ENCODE measurements at places on chromosomes 7 and 10.

GRCh38 chr7:135240441-135240840, 6.8 kb downstream of the STRA8 start:
- no peaks in the 10 kb centered on the region for H3K27me3 ChIP-seq

- H3K4me3 ChIP-seq, result no peak overlapping the region
- DNase-seq, result no peak
- H3K27ac ChIP-seq, result no peak overlapping the region
- no peaks in the 10 kb centered on the region for H3K36me3 ChIP-seq
- no peaks in the 10 kb centered on the region for H3K27me3 ChIP-seq
- no peaks in the 10 kb centered on the region for H3K4me1 ChIP-seq
Observed at GRCh38 chr7:117769085-117769484, 104.2 kb downstream of the CTTNBP2 start.

DNA sequence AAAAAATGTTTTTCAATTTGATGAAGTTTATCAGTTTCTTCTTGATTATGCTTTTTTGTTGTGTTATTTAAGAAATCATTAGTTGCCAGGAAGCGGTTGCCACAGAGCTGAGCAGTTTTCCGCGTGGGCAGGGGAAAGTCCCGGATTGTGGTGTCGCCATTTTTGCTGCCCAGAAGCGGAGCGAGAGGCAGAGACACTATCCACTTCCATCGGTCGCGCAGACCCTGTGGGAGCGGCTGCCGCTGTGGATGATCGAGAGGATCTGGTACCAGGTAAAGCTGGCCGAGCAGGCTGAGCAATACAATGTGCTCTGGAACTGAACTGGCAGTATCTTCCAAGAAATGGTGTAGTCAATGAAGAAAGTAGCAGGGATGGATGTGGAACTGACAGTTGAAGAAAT, 119.8 kb downstream of the ZNF736 start:
- DNase-seq, result no peak
- no peak overlapping the region for H3K4me3 ChIP-seq

DNA sequence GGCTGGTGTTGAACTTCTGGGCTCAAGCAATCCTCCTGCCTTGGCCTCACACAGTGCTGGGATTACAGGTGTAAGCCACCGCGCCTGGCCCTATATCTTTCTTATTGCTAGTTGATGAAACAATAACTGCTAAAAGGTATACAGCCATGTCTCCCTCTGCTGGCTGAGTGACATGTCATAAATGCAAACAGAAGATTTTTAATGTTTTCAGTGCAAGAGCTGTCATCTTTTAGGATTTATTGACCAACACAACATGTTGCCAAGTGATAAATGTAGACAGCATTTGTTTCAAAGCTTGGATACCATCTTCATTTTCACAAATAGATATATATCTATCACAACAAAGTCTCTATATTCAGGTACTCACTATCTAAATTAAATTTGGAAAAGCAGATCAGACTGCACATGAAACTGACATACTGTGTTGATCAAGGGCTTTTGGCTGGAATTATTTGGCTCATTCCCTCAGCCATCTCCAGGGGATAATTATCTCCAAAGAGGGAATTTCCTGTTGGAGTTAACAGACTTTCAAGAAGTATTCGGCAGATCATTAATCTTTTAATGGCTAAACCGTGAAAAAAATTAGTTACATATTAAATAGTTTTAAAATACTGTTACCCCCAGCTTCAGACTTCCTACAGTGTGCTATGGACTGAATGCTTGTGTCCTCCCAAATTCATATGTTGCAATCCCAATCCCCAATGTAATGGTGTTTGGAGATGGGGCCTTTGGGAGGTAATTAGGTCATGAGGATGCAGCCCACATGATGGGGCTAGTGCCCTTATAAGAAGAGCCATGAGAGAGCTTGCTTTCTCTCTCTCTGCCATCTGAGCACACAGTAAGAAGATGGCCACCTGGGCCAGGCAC, 41.3 kb upstream of the SRPK2 start:
- no peak overlapping the region for H3K27ac ChIP-seq
- no peaks in the 10 kb centered on the region for H3K36me3 ChIP-seq
- H3K4me1 ChIP-seq, result no peaks in the 10 kb centered on the region
- DNase-seq, result no peak
- no peaks in the 10 kb centered on the region for H3K27me3 ChIP-seq

DNA sequence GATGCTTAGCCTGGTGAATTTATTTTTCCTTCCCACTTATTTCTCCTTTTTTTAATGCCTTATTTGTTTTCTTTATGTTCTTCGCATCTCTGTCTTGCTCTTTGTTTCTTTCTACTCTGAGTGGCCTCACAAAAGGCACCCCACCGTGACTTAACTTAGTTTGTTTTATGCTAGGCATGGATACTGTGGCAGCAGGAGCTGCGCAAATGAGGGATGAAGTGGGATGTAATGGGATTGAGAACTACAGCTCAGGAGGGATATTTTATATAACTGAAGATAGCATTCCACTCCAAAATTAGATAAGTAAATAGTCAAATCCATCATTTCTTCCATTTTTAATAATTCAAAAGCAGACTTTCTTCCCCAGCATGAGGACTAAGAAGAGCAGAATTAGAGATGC, 1.7 kb upstream of the CACNA2D1 start:
- no peak for DNase-seq
- H3K27me3 ChIP-seq, result no peaks in the 10 kb centered on the region
- H3K4me3 ChIP-seq, result no peak overlapping the region
- H3K36me3 ChIP-seq, result no peaks in the 10 kb centered on the region
- H3K4me1 ChIP-seq, result peaks cover 20% of the 10 kb centered on the region

- no peaks in the 10 kb centered on the region for H3K27me3 ChIP-seq
- peak overlapping the region; percentile 1 for H3K27ac ChIP-seq
Observed at GRCh38 chr10:79187121-79187940, 118.6 kb downstream of the ZMIZ1 start.

DNA sequence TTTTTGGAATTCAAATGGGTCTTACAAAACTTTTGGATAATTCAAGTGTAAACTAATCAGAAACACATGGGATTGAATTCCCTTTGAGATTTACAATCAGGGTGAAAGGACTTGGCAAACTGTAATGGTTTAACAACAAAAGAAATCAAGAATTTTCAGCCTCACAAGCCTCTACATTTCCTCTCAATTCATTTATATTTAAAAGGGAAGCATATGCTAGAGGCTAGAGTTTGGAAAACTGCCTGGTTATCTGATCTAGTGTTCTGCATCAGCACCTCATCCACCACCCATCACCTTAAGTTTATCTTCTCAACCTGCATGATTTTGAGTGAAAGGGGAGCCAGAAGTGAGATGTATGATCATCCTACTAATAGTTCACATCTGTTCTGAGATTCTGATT, 120.7 kb downstream of the TES start:
- peaks cover 13% of the 10 kb centered on the region for H3K4me1 ChIP-seq
- no peak overlapping the region for H3K27ac ChIP-seq
- no peaks in the 10 kb centered on the region for H3K36me3 ChIP-seq
- no peaks in the 10 kb centered on the region for H3K27me3 ChIP-seq
- no peak overlapping the region for H3K4me3 ChIP-seq

- H3K4me1 ChIP-seq, result no peaks in the 10 kb centered on the region
- DNase-seq, result no peak
- no peaks in the 10 kb centered on the region for H3K36me3 ChIP-seq
- H3K4me3 ChIP-seq, result no peak overlapping the region
Observed at GRCh38 chr10:3312403-3312940, 139.9 kb upstream of the PITRM1 start.

DNA sequence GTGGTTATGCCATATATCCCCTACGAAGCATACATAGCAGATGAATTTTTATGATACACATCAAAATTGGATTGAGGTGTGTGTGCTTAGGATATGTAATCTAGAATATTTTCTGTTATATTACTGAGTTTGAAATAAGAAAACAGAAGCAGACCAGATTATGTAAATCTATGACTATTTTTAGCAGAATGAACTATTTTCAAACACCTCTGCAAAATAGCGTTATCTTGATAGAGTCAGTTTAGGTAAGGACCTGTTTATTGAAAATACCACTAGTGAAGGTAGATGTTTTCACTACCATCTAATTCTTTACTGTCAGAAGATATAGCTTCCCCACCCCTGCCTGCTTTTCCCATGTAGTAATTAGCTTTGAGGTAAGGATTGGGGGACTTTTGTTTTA, 9.1 kb downstream of the LANCL2 start:
- no peak for DNase-seq
- H3K27me3 ChIP-seq, result no peaks in the 10 kb centered on the region
- H3K36me3 ChIP-seq, result no peaks in the 10 kb centered on the region
- no peak overlapping the region for H3K27ac ChIP-seq
- H3K4me3 ChIP-seq, result no peak overlapping the region
- H3K4me1 ChIP-seq, result peaks cover 7% of the 10 kb centered on the region

- H3K4me1 ChIP-seq, result no peaks in the 10 kb centered on the region
- H3K27ac ChIP-seq, result no peak overlapping the region
- H3K4me3 ChIP-seq, result no peak overlapping the region
- peaks cover 92% of the 10 kb centered on the region for H3K36me3 ChIP-seq
- DNase-seq, result no peak
Observed at GRCh38 chr10:29465384-29465783, 169.4 kb downstream of the SVIL start.

GRCh38 chr7:147276783-147277370, 1160.3 kb downstream of the CNTNAP2 start:
- H3K27me3 ChIP-seq, result no peaks in the 10 kb centered on the region
- H3K27ac ChIP-seq, result no peak overlapping the region
- H3K4me1 ChIP-seq, result no peaks in the 10 kb centered on the region
- H3K4me3 ChIP-seq, result no peak overlapping the region
- no peak for DNase-seq

- H3K36me3 ChIP-seq, result peaks cover 16% of the 10 kb centered on the region
- H3K27ac ChIP-seq, result no peak overlapping the region
- H3K4me3 ChIP-seq, result no peak overlapping the region
- no peaks in the 10 kb centered on the region for H3K27me3 ChIP-seq
- no peak for DNase-seq
Observed at GRCh38 chr7:41977151-41977651, 259.8 kb downstream of the GLI3 start.

- peak overlapping the region; percentile 66 for H3K27ac ChIP-seq
- peaks cover 9% of the 10 kb centered on the region for H3K27me3 ChIP-seq
- peak; percentile 72 for DNase-seq
- H3K36me3 ChIP-seq, result no peaks in the 10 kb centered on the region
- H3K4me3 ChIP-seq, result peak overlapping the region; percentile 58
Observed at GRCh38 chr10:89206402-89207180, 526 bp downstream of the CH25H start.

DNA sequence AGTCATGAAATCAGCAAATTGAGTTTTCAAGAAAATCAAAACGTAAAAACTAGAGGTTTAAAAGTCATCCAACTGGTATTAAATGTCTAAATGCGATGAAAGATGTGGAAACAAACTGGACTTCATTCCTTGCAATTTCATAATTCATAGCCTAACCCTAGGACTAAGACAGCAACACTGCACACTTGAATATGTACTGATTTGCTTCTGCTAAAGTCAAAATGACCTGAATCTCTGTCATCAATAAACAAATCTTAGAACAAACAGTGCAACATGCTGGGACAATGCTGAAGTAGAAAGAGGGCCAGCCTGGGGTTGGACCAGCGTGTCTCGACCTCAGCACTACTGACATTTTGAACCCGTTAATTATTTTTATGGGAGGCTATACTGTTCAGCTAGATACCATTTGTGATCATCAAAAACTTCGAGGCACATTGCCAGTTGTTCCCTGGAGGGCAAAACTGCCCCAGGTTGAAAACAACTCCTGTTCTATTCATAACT, 47.1 kb downstream of the MYOF start:
- H3K4me3 ChIP-seq, result no peak overlapping the region
- H3K36me3 ChIP-seq, result peaks cover 4% of the 10 kb centered on the region
- H3K27ac ChIP-seq, result peak overlapping the region; percentile 98
- H3K4me1 ChIP-seq, result peaks cover 71% of the 10 kb centered on the region
- DNase-seq, result no peak

DNA sequence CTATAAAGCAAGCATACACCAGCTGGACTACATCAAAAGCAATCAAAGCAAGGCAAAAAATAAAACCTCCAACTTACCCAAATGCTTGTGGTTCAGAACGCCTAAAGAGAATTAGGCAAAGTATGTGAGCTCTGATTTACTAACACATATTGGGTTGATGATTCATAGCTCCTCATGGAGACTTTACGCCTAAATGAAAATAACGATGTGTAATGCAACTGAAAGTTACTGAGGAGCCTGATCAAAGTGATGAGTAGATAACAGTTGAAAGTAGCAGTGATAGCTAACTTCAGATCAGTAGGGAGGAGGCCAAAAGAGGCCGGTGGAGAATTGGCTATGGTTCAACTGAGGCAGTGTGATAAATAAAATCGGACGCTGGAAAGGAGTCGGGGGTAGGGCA, 85.0 kb downstream of the MPP7 start:
- peaks cover 6% of the 10 kb centered on the region for H3K4me1 ChIP-seq
- no peaks in the 10 kb centered on the region for H3K36me3 ChIP-seq
- no peak overlapping the region for H3K4me3 ChIP-seq
- H3K27me3 ChIP-seq, result no peaks in the 10 kb centered on the region
- no peak overlapping the region for H3K27ac ChIP-seq

DNA sequence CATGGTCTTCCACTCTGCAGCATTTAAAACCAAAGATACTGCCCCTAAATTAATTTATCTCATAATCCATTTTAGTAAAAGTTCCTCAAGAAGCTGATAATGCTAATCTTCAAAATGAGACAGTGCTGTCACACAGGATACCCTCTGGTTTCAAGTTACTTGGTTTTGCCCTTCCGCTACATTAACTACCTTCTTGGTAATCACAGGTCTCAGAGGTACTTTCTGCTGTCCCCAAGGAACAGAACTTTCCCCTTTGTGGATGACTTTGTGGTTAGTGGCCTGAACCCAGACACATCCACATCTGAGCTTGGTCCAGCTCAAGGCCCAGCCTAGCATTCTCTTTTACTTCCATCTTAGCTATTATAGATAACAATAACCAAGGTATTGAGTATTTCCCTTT, 88.8 kb upstream of the TMEM26 start:
- H3K4me1 ChIP-seq, result no peaks in the 10 kb centered on the region
- no peaks in the 10 kb centered on the region for H3K27me3 ChIP-seq
- DNase-seq, result no peak

DNA sequence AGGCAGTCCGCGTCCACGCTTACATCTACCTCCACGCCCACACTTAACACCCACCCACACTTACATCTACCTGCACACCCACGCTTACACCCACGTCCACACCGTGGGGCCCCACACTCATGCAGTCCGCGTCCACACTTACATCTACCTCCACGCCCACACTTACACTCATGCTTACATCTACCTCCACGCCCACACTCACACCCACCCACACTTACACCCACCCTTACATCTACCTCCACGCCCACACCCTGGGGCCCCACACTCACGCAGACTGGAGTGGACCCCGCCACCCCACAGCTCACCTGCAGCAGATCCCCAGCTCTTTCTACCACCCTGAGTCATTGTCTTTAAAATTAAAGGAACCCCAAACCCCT, 32.4 kb upstream of the PWWP2B start:
- no peaks in the 10 kb centered on the region for H3K27me3 ChIP-seq
- no peaks in the 10 kb centered on the region for H3K4me1 ChIP-seq
- no peak overlapping the region for H3K27ac ChIP-seq
- peaks cover 29% of the 10 kb centered on the region for H3K36me3 ChIP-seq
- peak; percentile 79 for DNase-seq
- H3K4me3 ChIP-seq, result no peak overlapping the region

GRCh38 chr10:89609833-89610346, 35.2 kb downstream of the PANK1 start:
- H3K4me3 ChIP-seq, result no peak overlapping the region
- H3K27ac ChIP-seq, result no peak overlapping the region
- no peaks in the 10 kb centered on the region for H3K4me1 ChIP-seq
- no peak for DNase-seq

Data from suprapubic skin (tissue), 4 donors.